Activated naive CD8-positive, alpha-beta T cell treated with anti-CD3 and anti-CD28 coated beads, Interleukin-2, amount 10 ng/mL, durations not matched to agents 7 days and 5 days (primary cell): ENCODE measurements at places on chromosomes 12 and 14.

DNA sequence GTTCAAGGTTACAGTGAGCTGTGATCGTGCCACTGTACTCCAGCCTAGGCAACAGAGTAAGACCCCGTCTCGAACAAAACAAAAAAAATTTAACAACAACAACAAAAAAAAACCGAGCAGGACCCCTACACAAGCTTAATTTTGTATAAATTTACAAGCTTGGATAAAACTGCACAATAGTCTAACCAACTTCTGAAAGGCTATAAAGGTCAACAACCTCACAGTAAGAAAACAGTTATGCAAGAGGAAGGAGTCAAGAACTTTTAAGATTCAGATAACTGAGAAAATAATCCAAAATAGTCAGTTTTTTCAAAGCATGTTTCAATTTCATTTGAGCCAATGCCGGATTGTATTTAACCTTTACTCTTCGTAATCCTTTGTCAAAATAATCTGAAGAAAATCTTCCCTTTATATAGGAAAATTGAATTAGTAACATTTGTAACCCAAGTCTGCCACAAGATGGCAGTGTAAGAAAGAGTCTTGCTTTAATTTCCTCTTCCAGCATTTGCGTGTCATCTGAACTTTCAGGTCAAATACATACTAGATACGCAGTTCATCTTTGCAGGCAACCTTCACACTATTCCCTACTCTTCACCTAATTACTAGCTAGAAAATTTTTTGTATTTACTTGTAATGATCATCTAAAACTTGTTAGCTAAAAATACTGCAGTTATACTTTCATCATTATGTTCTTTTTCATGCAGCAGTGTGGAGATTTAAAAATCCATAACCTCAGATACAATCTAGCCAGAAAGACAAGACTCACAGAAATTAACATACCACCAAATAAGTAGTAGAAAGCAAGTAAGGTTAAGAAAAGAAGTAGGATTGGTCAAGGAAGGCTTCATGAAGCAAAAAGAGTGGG is 5.8 kb downstream of the CCNB1IP1 start:
- no peak for DNase-seq

GRCh38 chr14:64755781-64756221 is 51.6 kb downstream of the PLEKHG3 start:
- DNase-seq = no peak

DNA sequence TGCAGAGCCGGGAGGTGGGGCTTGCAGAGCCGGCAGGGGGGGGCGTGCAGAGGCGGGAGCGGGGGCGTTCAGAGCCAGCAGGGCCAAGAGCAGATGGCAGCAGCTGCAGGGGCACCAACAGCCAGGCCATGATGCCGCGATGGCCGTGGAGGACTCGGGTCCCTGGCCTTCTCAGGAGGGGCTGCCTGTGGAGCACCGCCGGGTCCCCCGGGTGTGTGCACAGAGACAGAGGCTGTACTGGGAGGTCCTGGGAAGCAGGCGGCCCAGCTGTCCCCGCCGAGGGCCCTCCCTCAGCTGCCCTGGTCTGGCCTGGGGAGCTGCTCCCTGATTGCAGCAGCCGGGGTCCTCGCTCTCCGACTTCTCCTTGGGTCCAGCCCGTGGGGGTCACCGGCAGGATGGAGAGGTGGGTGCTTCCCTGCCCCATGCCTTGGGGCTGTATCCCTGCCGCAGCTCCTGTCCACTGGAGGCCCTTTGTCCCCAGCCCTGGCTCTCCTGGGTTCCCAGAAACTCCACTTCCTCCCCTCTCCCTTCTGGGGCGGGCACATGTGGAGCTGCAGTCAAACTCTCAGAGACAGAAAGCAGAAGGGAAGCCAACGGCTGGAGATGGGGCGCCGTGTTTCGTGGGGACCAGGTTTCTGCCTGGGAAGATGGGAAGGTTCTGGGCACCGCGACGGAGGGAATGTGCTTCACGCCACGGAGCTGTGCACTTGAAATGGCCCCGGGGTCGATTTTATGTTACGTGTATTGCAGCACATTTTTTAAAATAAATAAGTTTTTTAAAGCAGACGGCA is 75.8 kb upstream of the GALNT9 start:
- no peak for DNase-seq

GRCh38 chr12:123891516-123892179 is 81.0 kb downstream of the CCDC92 start:
- no peak for DNase-seq
